ENCODE measurements at places on chromosomes 11 and 22.

- DNase-seq, result no peak
Observed at GRCh38 chr22:38631724-38632123, 24.5 kb downstream of the FAM227A start.

GRCh38 chr11:67558084-67558772 is 25.4 kb upstream of the GSTP1 start:
- DNase-seq, result no peak

- no peak for DNase-seq
Observed at GRCh38 chr11:86091086-86091485, 22.2 kb upstream of the PICALM start.

GRCh38 chr11:132106096-132106982 is 735.9 kb downstream of the NTM start:
- DNase-seq, result no peak

DNA sequence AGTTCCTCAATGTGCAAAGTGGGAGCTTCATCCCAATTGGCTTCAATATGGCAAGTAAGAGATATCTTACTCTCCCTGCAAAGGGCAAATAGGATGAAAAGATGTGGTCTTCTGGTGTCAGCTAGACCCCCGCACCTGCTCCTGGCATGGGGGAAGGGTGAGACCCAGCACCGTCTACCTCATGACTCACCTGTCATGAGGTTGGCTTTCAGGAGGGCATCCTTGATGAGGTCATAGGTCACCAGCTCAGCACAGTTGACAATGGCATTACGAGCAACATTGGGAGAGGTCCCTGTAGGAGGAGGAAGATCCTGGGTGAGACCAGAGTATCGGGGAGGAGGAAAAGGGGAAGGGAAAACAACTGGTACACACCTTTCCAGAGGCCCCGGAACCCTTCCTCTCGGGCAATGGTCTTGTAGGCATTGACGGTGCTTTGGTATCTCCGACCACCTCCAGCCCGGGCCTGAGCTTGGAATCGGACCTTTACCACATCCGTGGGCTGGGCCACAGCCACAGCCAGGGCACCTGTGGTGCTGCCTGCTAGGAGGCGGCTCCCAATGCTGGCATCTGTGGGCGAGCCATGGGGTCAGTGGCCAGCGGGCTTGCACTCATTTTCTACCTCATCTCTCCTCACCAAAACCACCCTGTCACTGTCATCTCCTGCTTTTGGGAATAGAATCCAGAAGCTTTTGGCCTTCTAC is 6.0 kb downstream of the UCP2 start:
- DNase-seq, result no peak

DNA sequence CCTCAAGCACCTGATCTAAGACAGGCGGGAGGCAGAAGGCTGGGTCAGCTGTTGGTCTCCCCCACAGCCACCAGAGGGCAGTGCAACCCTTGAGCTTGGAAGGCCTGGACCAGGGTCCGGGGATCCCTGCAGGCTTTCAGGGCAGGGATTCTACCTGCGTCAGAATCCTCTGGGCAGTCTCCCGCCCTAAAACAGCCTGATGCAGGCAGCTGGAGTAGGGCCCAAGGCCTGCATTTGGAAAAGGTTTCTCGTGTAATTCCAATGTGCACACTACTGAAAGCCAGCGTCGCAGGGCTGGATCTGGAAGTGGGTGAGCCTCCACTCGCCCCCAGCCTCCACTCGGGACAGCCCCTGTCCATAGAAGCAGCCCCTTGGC is 31.8 kb downstream of the BID start:
- peak; percentile 70 for DNase-seq

GRCh38 chr11:92297567-92298553 is 73.2 kb downstream of the FAT3 start:
- no peak for DNase-seq

GRCh38 chr22:28448625-28449024 is 231.0 kb downstream of the TTC28 start:
- no peak for DNase-seq

- no peak for DNase-seq
Observed at GRCh38 chr11:113563766-113564526, 88.7 kb upstream of the DRD2 start.

- no peak for DNase-seq
Observed at GRCh38 chr22:45009606-45010531, at the start of gene PHF21B. Gene PHF21B, minus strand, starts transcription at chr22:45010005. Its CDS starts 456 bp downstream, at chr22:45009549.

DNA sequence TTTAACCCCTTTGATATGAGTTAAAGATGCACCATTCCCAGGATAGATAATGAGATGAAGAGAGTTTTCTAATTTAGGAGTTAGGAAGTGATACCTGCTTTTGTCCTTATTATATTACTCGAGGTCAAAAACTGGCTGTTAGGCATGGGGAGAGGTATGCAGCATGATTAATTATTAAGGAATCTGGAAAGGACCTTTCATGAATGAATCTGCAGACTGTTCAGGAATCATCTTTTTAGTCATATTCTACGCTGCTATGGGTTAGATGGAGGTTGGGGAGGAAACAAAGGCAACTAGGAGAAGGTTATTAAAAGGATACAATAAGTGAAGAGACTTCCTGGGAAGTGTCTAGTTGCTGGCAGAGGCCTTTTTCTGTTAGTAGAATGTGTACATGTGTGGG is 492.4 kb upstream of the CCDC90B start:
- no peak for DNase-seq

Data from activated CD8-positive, alpha-beta memory T cell treated with anti-CD3 and anti-CD28 coated beads, Interleukin-2, amount 50 U/mL, for 4 hours (primary cell).